Activated CD8-positive, alpha-beta memory T cell treated with anti-CD3 and anti-CD28 coated beads, Interleukin-2, amount 10 ng/mL, durations not matched to agents 7 days and 5 days (primary cell): ENCODE measurements at places on chromosomes 13 and 19. TPM values are rescaled to one million over a fixed set of nuclear protein-coding genes. Genes with fewer than 3 reads are reported as not detected.

ZNF580 gene
- total RNA-seq = 33.7 TPM

IGFL1 gene
- not detected for total RNA-seq

ZNF730 gene
- total RNA-seq = 0.45 TPM

NTN5 gene
- 0.87 TPM for total RNA-seq

CBY2 gene
- total RNA-seq = not detected

GRCh38 chr13:71677124-71677523 is 189.9 kb downstream of the DACH1 start:
- no peak for DNase-seq

DNA sequence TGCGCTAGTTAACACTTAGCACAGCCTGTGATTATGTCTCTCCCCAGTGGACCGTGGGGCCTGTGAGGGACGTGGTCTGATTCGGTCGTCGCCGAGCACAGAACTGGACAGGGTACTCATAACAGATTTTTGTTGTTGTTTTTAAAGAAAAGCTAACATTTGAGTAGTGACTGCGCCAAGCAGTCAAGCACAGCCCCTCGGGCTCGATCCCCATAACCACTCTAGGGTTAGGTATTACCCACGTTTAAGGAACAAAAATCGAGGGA is 805 bp upstream of the PTOV1 start:
- no peak for DNase-seq

GRCh38 chr13:44974056-44974793 is 15.0 kb downstream of the NUFIP1 start:
- DNase-seq = no peak

GRCh38 chr19:57348136-57348535 is 2.9 kb upstream of the ZNF304 start:
- DNase-seq = no peak

- DNase-seq = peak; percentile 60
Measured at GRCh38 chr13:41668130-41668757, 210.9 kb downstream of the RGCC start.

- DNase-seq = no peak
Measured at GRCh38 chr13:95023405-95023804, 277.8 kb downstream of the ABCC4 start.

DNA sequence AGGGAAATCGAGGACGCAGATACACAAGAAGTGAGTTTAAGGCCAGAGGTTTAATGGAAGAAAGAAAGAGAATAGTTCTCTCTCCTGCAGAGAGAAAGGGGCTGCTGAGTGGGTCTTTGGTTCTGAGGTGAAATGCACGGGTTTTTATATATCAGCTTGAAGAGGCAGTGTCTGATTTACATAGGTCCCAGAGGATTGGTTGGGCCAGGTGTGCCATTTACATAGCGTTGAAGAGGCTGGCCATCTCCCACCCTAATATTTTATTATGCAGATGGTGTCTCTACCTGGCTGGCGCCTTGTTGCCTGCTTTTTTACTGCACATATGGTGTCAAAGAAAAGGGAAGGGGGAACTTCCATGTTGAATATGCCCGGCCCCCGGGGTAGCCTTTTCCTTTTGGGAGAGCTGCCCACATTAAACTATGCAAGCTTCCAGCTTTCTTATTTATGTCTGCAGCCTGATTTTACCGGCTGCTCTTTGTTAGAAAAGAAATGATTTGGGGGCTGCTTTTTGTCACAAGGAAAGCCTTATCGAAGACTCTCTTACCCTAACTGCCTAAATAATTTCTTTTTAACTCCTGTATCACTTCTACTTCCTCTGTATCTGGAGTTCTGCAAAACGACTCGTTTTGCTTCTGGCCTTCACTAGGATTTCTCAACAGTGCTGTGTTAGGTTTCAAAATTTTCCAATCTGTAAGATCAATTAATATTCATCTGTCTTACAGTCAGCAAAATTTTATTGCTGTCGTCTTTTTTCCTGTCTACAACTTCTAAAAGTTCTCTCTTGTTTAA is 268.5 kb downstream of the B3GLCT start:
- no peak for DNase-seq

DNA sequence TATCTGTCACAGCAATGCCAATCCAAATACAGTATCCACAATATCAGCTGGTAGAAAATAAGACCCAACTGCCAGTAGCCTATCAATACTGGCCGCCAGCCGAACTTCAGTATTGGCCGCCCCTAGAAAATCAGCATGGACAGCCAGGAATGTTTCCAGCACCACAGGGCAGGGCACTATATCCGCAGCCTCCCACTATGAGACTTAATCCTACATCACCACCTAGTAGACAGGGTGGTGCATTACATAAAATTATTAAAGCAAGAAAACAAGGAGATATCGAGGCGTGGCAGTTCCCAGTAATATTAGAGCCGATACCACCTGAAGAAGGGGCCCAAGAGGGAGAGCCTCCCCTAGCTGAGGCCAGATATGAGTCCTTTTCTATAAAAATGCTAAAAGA is 111.3 kb downstream of the ZNF486 start:
- DNase-seq = peak; percentile 41

- DNase-seq = no peak
Measured at GRCh38 chr19:1294688-1295087, 9.0 kb downstream of the EFNA2 start.

DNA sequence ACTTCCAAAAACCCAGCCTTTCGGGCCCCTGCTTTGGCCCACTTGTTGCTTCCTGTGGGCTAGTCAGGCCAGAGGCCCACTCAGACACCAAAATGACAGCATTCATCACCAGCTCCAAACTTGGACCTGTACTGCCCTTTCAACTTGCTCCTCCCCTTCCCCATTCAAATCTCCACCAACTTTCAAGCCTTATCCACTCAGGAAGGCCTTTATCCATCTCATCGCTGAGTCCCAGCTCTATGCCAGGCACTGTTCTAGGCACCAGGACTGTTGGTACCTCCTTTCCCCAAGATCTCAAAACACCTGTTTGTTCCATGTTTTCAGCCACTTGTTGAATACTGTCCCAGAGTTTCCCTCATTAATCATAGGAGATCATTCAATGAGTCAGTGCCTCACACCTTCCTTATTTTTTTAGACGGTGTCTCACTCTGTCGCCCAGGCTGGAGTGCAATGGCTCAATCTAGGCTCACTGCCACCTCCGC is 1011.4 kb downstream of the UQCRFS1 start:
- DNase-seq = no peak

DNA sequence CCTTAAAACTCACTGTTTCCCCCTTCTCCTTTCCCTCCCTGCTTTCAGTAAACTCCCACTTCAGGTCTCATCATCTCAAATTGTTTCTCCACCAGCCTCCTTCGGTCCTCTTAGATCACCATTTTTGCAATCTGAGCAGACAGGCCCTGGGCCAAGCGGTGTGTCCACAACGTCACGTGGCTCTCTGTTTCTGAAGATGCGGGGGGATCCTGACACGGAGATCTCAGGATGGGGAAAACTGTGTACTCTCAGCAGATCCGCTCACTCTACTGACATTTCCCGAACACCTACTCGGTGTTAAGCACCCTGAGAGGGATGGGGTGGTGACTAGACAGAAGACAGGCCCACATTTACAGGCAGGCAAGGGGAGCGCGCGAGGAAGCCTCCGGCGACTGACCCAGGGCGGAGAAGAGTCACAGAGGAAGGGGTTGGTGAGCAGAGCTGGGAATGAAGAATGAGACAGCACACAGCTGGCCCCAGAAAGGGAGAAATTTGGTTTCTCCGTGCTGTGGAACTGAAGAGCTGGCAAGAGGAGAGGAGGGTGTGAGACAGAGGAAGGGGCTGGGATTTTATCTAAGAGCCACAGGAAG is 38.8 kb downstream of the SERP2 start:
- DNase-seq = no peak

DNA sequence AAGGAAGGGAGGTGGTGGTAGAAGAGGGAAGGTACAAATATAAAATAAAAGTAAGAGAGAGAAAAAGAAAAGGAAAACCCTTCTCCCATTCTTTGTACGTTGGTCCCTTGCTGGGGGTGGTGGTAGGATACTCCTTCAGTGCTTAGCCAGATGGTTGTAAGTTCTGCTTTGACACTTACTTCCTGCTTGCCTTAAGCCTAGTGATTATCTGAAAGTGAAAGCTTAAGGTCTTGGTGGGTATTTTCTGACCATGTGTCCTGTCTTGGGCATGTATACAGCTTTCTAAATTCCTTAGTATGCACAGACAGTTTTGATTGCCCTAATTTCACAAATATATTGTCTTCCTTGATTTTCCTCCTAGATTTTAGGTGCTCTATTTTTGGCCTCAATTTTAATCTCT is 314.8 kb downstream of the PCDH17 start:
- DNase-seq = no peak
